ENCODE measurements at places on chromosomes 1 and 21.

DNA sequence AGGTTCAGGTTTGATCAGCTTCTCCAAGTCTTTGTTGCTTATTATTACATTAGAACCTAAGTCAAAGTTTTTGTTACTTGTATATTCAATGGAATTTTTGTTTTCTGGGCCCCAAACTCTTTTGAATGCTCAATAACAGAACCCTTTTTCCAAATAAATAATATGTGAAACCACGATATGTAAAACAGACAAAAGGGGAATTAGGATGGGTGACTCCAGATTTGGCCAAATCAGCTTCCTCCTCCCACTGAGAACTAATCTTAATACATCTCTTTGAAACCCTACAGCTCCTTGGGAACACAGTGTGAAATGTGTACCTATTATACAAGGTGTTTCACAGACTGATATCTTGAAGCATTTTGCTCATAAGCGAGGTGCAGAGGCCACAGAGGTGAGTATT, 67.0 kb upstream of the TNFSF18 start:
- DNase-seq, result no peak

- DNase-seq, result no peak
Measured at GRCh38 chr1:245480393-245481120, 325.8 kb downstream of the KIF26B start.

GRCh38 chr1:199245946-199246345, 607.1 kb downstream of the PTPRC start:
- no peak for DNase-seq

DNA sequence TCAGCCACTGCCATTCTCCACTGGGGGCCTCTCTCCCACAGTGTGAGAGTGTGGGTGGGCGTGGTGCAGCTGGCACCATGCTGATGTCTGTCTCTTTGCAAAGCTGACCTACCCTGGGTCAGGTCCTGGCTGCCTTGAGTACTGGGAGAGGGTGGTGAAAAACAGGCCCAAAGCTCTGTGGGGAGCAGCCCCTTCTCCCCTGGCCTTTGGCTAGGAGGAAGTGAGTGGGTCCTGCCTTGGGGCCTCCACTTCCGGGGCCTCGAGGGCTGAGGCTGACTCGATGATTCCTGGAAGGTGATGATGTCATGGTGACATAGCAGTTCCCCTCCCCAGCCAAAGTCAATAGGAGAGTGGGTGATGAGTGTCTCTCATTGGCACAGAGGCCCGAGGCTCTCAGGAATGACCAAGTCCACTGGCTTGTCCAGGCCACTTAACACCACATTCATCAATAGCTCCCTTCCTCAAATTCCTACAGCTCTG, 53.0 kb downstream of the IER5 start:
- no peak for DNase-seq

Measured in activated naive CD4-positive, alpha-beta T cell (primary cell).